ENCODE measurements at places on chromosomes 1 and 21. TPM values are rescaled to one million over a fixed set of nuclear protein-coding genes. Genes with fewer than 3 reads are reported as not detected.

- no peak overlapping the region for H3K4me3 ChIP-seq
- no peaks in the 10 kb centered on the region for H3K36me3 ChIP-seq
- H3K27me3 ChIP-seq = no peaks in the 10 kb centered on the region
These were observed 4.3 kb downstream of the A3GALT2 start for GRCh38 chr1:33316601-33317000.

DNA sequence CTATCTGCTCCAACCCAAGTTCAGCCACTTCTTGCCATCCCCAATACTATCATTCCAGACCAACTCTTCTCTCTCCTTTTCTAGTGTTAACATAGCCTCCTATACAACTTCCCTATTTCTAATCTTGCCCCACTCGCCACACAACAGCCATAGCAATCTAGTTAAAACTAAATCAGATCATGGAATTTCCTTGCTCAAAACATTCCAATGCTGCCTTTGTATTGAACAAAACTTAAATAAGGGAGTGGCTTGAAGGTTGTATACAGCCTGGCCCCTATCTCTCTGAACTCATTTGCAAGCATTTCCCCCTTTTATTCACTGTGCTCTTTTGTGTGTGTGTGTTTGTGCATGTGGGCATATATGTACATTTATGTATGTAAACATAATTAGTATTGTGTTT is 118.1 kb upstream of the SGIP1 start:
- peaks cover 3% of the 10 kb centered on the region for H3K4me1 ChIP-seq
- no peak overlapping the region for H3K27ac ChIP-seq
- H3K4me3 ChIP-seq = no peak overlapping the region
- no peak for DNase-seq
- no peaks in the 10 kb centered on the region for H3K27me3 ChIP-seq
- no peaks in the 10 kb centered on the region for H3K36me3 ChIP-seq

DNA sequence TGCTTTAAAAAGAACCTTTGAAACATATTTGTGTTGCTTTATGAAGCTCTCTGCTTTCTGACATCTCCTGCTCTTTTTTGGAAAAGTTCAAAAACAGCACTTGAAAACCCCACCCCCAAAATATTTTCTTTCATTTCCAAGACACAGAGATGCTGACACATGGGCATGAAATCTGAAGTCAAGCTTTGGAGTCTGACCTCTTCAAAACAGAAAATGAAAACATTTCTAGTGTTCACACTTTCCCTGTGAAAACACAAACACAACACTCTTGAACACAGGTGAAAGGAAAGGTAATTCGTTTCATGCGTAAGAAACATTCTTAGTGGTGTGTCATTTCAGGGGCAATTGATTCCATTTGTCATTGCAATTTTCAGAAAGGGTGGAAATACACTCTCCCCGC is 10.8 kb downstream of the NGF start:
- no peaks in the 10 kb centered on the region for H3K4me1 ChIP-seq
- DNase-seq = no peak
- no peaks in the 10 kb centered on the region for H3K36me3 ChIP-seq
- no peak overlapping the region for H3K4me3 ChIP-seq
- no peak overlapping the region for H3K27ac ChIP-seq

The NTPCR gene
- total RNA-seq = 43.3 TPM

The COL11A1 gene
- 27.5 TPM for total RNA-seq

DNA sequence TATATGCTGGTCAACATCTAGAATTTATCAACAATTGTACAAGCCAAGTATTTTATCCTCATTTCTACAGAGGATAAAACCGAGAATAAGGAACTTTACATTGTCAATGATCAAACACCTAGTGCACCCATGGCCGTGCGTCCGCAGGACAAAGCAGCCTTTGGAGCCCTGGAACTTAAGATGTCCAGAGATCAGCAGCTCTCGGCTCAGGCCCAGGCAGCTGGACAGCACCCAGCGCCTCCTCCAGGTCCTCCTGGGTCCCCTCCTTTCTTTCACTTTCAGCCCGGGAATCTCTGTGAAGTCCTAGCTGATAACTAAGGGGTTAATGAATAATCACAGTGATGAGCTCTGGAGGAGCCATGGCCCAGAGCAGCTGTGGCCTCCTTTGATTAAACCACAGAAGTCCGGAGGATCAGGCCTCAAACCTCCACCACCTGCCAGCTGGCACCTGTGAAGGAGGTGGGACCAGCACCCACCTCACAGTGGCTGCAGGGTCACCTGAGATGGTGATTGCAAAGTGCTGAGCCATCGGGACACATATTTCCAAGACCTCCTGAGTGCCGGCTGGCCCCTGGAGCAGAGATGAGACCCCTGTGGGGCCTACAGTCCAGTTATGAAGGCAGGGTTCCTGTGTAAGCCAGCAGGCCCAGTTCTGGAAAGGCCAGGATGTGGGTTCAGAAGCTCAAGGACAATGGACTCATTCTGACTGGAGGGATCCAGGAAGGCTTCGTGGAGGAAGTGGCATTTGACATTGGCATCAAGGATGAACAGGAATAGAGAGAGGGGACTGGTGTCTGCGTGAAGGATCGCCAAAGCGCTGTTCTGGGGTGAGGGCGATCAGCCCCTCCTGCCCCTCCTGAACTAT is 11.6 kb upstream of the SAMD11 start:
- H3K27ac ChIP-seq = no peak overlapping the region
- DNase-seq = peak; percentile 32
- H3K27me3 ChIP-seq = peaks cover 17% of the 10 kb centered on the region

DNA sequence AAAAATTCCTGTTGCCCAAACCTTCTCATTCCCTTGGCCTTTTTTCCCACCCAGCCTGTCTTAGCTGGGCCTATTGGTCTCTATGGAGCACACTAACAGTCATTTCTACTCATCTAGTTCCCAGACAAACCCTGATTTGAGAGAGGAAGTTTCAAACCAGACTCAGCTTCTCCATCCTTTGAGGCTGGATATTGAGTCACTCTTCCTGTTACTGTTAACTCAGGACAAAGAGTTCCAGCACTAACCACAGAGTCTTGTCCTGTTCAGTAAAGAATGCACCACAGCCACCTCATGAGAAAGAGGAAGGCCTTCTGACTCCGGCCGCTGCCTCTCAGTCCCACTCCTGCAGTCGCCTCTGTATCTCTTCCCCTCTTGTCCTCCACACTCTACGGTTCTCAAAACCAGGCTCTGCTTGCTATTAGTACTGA is 137.8 kb downstream of the PTPRC start:
- no peaks in the 10 kb centered on the region for H3K27me3 ChIP-seq
- H3K27ac ChIP-seq = no peak overlapping the region
- no peak overlapping the region for H3K4me3 ChIP-seq
- no peaks in the 10 kb centered on the region for H3K4me1 ChIP-seq
- H3K36me3 ChIP-seq = no peaks in the 10 kb centered on the region

GRCh38 chr1:162977944-162978568 is 91.1 kb upstream of the RGS4 start:
- H3K4me1 ChIP-seq = no peaks in the 10 kb centered on the region
- no peaks in the 10 kb centered on the region for H3K27me3 ChIP-seq
- no peaks in the 10 kb centered on the region for H3K36me3 ChIP-seq
- no peak for DNase-seq

- no peaks in the 10 kb centered on the region for H3K27me3 ChIP-seq
- no peak for DNase-seq
- peaks cover 83% of the 10 kb centered on the region for H3K36me3 ChIP-seq
- H3K4me3 ChIP-seq = no peak overlapping the region
These were observed 15.2 kb upstream of the AGO3 start for GRCh38 chr1:35915693-35916092.

DNA sequence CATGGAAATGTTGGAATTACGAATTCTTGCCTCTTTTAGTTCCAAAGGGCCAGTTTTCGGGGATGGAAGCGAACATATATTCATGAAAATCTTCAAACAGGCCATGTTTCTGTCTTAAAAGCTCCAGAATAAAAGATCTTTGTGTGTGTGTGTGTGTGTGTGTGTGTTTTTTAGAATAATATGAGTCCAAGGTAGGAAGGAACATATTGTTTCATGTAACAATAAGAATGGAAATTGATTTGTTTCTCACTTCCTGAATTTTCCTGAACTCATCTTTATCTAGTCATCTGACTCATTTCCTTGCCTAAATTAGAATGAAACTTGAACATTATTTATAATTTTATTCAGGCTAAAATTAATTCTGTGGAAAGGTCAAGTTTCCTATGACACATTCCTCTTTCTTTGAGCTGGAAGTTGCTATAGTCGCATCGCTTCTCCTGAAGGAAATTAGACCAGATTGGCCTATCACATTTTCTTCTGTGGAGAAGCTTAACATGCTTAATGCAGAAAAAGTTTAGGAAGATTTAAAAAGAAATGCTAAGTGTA is 805.1 kb upstream of the ADAMTS5 start:
- no peaks in the 10 kb centered on the region for H3K27me3 ChIP-seq
- no peaks in the 10 kb centered on the region for H3K4me1 ChIP-seq
- H3K4me3 ChIP-seq = no peak overlapping the region
- H3K27ac ChIP-seq = no peak overlapping the region
- DNase-seq = no peak

GRCh38 chr1:198763298-198763714 is 124.5 kb downstream of the PTPRC start:
- no peak overlapping the region for H3K27ac ChIP-seq
- H3K4me1 ChIP-seq = no peaks in the 10 kb centered on the region
- H3K27me3 ChIP-seq = no peaks in the 10 kb centered on the region
- no peak for DNase-seq
- no peaks in the 10 kb centered on the region for H3K36me3 ChIP-seq

The PRR9 gene
- not detected for total RNA-seq

The STPG1 gene
- 9.5 TPM for total RNA-seq

DNA sequence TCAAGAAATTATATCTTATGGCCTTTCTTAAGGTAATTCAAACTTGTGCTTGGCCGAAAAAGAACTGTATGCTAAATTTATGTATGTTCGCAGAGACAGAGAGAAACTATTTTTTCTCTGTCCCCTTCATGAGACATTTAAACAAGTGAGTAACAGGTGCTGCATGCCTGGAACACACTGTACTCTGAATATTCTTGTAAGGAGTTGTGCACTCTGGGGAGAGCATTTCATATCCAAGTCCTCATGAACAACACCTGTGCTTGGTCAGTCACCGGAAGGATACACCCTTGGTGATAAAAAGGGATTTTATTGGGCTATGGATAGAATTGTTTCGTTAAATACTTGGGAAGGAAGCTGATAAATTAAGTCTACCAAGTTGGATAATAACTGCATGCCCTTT is 220.8 kb upstream of the NRIP1 start:
- no peak overlapping the region for H3K27ac ChIP-seq
- H3K27me3 ChIP-seq = no peaks in the 10 kb centered on the region
- H3K36me3 ChIP-seq = no peaks in the 10 kb centered on the region

DNA sequence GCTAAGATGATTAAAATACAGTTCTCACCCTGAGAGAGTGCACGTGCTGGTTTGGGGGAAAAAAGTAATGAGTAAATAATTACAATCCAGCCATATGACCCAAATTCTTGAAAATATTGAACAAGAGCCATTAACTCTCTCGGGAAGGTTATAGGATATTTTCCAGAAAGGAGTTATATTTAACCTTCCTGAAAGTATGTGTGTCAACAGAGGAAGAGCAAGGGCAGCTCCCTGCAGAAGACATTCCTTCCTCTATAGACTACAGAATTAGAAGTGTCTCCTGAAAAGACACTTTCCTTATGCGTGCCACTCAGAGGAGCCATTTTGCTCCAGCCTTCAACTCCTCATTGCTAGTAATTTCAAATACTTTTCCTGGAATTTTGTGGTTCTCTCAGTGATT is 648.7 kb downstream of the USP25 start:
- H3K27me3 ChIP-seq = no peaks in the 10 kb centered on the region
- no peak overlapping the region for H3K4me3 ChIP-seq
- H3K27ac ChIP-seq = no peak overlapping the region
- no peaks in the 10 kb centered on the region for H3K36me3 ChIP-seq
- DNase-seq = no peak

DNA sequence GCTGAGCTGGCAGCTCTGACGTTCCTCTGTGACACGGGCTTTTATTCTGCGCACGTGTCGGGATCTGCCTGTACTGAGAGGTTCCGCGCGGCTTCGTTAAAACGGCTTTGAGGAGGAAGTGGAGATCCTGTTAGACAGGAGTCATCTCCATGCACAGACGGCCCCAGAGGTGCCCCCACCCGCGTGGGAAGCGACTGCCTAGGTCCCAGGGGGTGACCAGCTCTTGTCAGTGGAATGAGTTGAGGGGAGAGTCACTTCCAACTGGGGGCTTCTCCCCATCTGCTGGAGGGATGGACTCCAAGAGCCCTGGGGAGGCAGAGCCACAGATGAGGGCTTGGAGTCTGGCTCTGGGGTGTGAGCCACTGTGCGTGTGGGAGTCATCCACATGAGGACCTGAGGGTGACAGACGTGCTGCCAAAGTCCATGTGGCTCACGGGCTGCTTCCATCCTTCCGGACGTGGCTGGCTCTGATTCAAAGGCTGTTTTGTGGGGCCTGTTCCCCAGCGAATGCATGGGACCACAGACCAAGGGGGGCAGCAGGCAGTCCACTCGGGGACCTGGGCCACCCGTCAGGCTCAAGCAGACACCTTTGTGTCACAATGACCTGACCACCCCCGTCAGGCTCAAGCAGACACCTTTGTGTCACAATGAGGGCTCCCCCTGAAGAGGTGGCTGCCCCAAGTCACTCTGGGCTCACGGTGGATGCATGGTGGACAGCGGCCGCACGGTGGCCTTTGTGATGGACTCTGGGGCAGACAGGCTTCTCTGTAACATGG is 26.8 kb downstream of the PTTG1IP start:
- H3K36me3 ChIP-seq = peaks cover 27% of the 10 kb centered on the region
- H3K4me1 ChIP-seq = no peaks in the 10 kb centered on the region
- H3K27me3 ChIP-seq = no peaks in the 10 kb centered on the region
- H3K27ac ChIP-seq = no peak overlapping the region
